ENCODE measurements at places on chromosomes 4 and X.

DNA sequence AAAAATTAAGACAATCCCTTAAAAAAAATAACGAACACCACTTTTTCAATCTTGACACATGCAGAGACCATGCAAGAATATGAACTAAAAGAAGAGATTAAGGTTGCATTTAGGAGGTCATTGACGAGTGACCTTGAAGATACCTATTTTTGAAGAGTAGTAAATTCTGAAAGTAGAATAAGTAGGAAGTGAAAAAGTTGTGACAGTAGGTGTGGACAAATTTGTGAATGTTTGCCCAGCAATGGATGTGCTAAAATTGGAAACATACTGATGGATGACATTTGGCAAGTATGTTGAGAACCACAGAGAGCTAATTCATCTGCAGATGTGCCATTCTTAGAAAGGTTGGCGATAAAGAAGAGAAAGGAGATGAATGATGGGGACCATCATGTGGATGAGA is 213.7 kb upstream of the VCX3A start:
- DNase-seq: no peak

DNA sequence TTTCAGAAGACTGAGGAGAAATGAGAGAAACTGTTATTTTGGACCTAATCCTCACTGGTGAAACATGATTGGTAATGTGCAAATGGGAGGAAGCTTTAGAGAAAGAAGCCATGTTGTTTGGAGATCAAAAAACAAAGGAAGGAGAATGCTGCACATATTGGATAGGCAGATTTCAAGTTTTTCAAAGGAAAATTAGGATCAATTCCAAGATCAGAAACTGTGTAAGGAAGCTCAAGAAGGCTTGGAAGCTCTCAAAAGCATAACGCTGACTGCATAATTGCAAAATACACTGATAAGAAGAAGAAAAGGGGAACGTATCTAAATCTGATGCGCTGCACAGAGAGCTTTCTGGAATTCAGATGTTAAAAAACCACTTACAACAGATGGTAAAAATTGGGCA is 34.6 kb downstream of the KLHL15 start:
- no peak for DNase-seq

- DNase-seq: no peak
These were observed 842.2 kb downstream of the STIM2 start for GRCh38 chr4:27702730-27703431.

GRCh38 chr4:151231915-151232595 is 44.9 kb upstream of the PRSS48 start:
- DNase-seq: no peak

- DNase-seq: no peak
These were observed 46.1 kb upstream of the CENPE start for GRCh38 chr4:103244251-103244650.

GRCh38 chr4:162163892-162164759 is at the start of gene FSTL5:
TSS of gene FSTL5 (minus strand) at chr4:162164000. CDS start at chr4:162111396, 52,604 bp downstream.
- no peak for DNase-seq

All from T-helper 2 cell (primary cell).